Liver (tissue), 10 donors: ENCODE measurements at places on chromosomes 4 and X.
A peak's percentile ranks its signal among the peaks of the same experiment; 100 is the strongest.

- peak overlapping the region; percentile 5 for H3K27ac ChIP-seq
- no peaks in the 10 kb centered on the region for H3K4me1 ChIP-seq
- no peaks in the 10 kb centered on the region for H3K27me3 ChIP-seq
- no peak overlapping the region for H3K4me3 ChIP-seq
- H3K36me3 ChIP-seq, result no peaks in the 10 kb centered on the region
Observed at GRCh38 chrX:3712051-3712869, 1.2 kb downstream of the PRKX start.

GRCh38 chrX:15269618-15270521 lies at the start of gene ASB9:
ASB9 (minus strand) TSS chrX:15270083; CDS start chrX:15269874, 209 bp downstream.
- H3K27ac ChIP-seq, result peak within 1 kb of the TSS; percentile 88
- H3K4me1 ChIP-seq, result peaks cover 15% of the 10 kb centered on the region
- H3K4me3 ChIP-seq, result peak within 1 kb of the TSS; percentile 23
- H3K27me3 ChIP-seq, result no peaks in the 10 kb centered on the region
- peak; percentile 49 for DNase-seq

DNA sequence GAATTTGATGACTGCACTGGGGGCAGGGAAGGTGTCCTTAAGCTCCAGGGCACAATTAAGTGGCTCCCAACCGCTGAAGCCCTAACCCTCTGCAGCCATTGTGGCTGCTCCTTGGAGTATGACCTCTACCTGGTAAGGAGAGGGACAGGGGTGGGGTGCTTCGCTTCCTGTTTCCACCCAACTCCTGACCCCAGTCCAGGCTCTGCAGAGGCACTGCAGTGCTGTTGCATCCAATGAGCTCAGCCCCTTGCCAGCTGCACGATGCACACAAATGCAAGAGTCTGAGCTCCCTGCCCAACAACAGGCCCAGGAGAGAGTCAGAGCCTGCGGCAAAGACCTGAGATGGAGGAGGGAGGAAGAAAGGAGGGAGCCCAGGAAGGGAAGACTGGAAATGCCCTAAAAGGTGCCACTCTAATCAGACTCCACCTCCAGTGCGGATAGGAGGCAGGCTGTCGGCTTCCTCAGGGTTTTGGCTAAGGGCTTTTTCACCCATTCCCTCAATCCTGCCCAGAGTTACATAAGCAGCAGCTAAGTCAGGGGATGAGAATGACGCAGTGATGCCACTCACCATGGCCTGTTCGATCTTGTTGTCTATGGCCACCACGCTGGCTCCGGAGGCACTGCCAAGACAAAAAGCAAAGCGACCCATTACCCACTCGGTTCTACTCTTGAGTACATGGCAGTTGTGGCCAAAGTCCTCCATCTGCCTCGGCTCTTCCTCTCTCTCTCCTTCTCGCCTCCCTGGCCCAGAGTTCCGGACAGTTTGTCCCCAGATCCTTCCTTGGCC lies 60.1 kb downstream of the TSC22D3 start:
- H3K4me3 ChIP-seq, result peak overlapping the region; percentile 11
- no peaks in the 10 kb centered on the region for H3K27me3 ChIP-seq
- peaks cover 8% of the 10 kb centered on the region for H3K36me3 ChIP-seq

DNA sequence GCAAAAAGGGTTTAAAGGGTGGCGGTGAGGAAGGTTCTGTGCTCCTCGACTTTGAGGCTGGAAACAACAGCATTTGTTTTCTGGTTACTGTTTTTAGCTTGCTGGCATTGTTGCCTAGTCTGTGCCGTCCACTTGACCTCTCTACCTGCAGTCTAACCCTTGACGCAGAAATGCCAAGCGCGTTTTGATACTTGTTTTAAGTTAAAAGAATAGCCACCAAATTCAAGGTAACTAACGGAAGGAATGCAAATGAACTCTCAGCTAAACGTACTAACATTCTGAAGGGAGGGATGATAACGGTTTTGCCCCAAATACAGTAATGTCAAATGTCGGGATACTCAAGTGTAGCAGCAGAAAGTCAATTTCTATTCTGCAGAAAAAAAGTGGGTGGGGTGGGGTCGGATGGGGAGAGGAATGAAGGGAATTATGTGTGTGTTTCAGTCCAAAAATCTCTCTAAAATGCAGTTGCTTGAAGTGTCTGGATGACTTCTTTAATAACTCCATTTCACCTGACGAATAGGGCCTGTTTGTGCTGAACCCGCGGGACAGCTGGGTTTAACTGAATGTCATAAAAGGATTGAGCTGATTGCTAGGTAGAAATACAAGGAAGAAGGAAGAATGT lies 3.4 kb upstream of the NKX6-1 start:
- H3K27me3 ChIP-seq, result peaks cover 30% of the 10 kb centered on the region
- no peak overlapping the region for H3K27ac ChIP-seq
- H3K4me1 ChIP-seq, result peaks cover 14% of the 10 kb centered on the region
- no peak for DNase-seq
- no peaks in the 10 kb centered on the region for H3K36me3 ChIP-seq
- H3K4me3 ChIP-seq, result no peak overlapping the region

DNA sequence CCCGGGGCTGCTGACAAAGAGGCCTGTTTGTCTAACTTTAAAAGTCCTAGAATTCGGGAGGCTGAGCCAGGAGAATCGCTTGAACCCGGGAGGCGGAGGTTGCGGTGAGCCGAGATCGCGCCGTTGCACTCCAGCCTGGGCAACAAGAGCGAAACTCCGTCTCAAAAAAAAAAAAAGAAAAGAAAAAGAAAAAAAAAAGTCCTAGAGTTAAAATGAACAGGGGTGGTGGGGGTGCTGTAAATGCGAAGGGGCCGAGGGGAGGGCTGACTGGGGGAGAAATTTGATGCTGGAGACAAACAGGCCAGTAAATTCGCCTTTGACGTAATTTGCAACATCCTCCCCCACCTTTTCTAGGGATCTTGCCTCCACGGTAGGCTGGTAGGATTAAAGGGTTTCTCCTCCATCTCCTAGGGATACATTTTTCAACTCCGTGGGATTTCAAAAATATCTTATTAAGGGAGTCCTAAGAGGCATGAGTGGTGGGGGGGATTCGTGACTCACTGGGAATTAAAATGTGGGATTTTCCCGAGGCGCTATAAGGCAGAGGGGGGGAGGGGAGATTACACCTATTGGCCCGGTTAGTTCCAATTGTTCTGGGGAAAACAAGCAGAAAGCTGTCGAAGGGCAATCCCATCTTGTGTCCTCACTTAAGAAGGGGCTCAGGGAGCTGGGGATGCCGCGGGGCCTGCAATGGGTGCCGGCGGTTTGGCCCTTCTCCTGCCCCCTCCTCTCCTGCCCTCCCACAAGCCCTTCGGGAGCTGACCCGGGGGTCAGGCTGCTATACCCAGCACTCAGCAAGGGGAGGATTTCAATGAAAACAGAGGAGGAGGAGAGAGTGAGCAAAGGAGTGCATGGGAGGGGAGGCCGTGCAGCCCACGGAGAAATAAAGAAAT lies 3.0 kb upstream of the BCOR start:
- DNase-seq, result no peak
- no peaks in the 10 kb centered on the region for H3K27me3 ChIP-seq
- H3K36me3 ChIP-seq, result no peaks in the 10 kb centered on the region
- H3K4me3 ChIP-seq, result no peak overlapping the region
